Hematopoietic multipotent progenitor cell treated with erythropoietin and hydrocortisone succinate and interleukin-3 and kit ligand, for 6 days (in vitro differentiated cells): ENCODE measurements at places on chromosomes 6 and 20.

- DNase-seq, result no peak
Measured at GRCh38 chr20:60630609-60631008, 621.5 kb upstream of the CDH4 start.

GRCh38 chr6:125101128-125101527 lies 52.4 kb upstream of the TPD52L1 start:
- DNase-seq, result no peak

DNA sequence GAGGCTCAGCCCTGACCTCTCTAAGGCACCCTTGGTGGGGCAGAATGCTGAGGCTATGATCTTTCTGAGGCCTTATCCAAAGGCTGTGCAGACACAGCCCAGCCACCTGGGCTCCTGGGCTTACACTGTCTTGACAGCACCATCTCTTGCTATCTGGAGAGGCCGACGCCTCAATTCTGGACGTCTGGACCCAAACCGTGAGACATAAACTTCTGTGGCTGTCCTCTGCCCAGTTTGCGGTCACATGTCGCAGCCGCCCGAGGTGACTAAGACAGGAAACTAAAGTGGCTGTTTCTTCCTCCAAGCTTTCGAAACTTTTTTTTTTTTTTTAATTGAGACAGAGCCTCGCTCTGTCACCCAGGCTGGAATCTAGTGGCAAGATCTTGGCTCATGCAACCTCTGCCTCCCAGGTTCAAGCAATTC lies 49.3 kb downstream of the PRR18 start:
- peak; percentile 77 for DNase-seq

- no peak for DNase-seq
Measured at GRCh38 chr20:41412324-41413120, 45.9 kb upstream of the EMILIN3 start.

DNA sequence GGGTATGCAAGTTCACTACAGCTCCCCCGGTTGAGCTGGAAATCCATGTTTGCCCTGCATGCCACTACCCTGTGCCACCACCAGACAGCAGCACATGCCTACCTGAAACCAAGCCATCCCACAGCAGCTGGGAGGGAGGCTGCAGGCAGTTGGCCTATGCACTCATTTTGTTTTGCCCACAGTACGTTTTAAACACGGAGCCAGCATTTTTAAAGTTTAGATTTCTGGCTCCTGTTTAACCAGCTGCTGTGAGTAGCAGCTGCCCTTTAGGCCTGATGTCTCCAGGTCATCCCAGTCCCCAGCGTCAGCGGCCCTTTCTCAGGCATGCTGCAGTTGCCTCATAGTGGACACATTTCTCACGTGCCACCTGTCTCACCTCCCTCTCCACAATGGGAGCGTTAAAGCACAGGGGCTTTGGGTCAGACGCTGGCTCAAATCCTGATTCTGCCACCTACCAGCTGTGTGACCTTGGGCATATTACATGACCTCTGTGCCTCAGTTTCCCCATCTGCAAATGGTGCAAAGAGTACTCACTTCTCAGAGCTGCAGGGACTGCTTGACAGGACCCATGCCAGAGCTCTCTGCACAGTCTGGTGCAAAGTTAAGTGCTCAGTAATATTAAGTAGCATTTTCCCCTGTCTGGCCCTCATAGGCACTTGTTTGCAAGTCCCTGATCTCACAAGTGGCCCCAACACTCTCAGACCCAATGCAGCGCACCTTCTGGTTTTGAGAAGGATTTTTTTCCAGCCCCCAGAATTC lies 8.2 kb upstream of the UBE2V1 start:
- DNase-seq, result peak; percentile 87

- peak; percentile 58 for DNase-seq
Measured at GRCh38 chr6:16872543-16873235, 111.4 kb upstream of the ATXN1 start.
